ENCODE measurements at places on chromosomes 7 and 10.

DNA sequence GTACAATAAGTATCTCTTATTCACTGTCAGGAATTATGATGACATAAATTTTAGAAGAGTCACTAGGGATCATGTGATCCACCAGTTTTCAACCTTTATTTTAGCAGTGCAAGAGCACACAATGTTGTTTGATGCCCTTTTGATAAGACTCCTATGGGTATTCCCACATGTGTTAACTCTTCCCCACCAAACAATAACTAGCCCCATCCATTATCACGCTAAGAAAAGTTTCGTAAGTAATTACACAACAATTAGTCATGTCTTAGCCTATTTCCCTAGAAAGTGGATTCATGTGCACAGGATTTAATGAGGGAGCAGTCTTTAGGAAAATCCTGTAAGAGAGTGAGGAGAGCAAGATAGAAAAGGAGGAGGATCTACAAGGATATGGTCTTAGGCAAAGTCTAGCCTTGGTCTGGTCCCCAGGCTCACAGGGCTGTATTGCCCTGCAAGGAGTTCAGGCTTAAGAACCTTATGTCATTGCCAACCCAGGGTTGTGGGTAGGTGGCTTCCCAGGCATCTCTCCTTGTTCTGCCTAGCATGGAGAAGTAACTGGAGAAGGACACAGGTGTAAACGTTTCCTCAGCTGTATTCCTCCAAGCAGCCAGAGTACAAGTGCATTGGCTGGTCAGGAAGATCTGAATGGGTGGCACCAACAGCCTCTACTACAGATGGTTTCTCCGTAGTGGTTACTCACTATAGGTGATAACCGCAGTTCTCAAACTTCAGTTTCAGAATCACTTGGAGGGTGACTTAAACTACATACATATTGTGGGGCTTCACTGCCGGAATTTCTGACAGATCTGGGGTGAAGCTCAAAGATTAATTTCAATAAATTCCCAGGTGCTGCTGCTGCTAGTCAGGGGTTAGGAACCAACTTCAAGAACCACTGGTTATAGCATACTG is 574.5 kb downstream of the SUGCT start:
- DNase-seq = no peak

- peak; percentile 24 for DNase-seq
Measured at GRCh38 chr10:28291881-28292297, 11.0 kb downstream of the MPP7 start.

GRCh38 chr7:117134411-117134810 is 181.1 kb downstream of the ST7 start:
- DNase-seq = no peak

DNA sequence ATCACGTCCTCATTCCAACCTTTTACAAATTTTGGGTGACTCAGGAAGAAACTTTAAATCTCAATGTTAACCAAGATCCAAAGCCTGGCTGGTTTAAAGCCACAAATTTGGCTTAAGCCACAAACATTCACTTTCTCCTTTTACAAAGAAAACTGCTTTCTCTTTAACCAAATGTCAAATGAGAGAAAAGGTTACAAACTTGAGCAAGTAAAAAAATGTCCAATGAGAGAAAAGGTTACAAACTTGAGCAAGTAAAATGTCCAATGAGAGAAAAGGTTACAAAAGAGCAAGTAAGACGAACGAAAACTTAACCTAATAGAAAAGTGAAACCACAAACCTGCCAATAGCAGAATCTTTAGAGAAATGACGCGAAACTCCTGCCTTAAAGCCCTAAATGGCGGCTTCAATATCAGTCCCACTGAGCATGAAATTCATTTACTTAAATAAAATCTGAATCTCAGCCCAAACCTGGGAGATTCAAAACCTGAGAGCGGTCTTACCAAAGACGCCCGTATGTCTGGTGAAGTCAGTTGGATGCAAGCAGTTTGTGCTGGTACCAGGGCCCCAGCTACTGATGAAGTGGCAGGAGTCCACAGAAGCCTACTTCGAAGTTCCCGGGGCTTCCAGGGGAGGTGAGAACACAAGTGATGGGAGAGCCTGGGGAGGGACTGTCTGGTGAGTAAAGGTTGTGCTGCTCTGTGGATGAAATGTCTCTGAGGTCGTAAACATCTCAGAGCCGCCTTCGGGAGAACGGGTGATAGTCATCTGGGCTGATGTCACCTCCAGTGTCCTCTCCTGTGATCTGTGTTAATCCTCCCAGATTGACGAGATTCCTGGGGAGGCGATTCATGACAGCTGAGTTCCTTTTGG is 74.6 kb downstream of the PAXIP1 start:
- DNase-seq = peak; percentile 92

DNA sequence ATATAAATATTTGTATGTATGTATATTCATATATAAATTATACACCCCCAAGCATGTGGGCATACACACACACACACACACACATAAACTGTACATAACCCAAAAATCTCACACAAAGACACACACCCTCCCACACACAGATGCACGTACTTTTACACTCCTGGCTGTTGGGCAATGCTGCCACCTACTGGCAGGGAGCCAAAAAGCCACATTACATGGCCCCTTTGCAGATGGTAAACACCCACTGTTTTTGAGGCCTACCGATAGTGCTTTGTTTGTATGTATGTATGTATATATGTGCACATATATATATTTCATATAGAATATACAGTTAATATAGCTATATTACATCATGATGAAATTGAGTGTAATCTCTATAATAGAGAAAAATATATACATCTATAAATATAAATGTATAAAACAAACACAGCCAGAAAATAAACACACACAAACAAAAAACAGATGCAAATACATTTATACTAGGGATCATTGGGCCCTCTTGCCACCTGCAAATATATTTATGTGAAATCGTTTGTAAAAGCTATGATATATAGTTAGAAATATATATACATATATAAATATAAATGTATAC is 120.1 kb upstream of the ACBD5 start:
- DNase-seq = peak; percentile 54
